NCI-H2029 treated with DMSO at 0.1 percent for 48 hours (cell line): ENCODE measurements at places on chromosomes 3 and 15.

DNA sequence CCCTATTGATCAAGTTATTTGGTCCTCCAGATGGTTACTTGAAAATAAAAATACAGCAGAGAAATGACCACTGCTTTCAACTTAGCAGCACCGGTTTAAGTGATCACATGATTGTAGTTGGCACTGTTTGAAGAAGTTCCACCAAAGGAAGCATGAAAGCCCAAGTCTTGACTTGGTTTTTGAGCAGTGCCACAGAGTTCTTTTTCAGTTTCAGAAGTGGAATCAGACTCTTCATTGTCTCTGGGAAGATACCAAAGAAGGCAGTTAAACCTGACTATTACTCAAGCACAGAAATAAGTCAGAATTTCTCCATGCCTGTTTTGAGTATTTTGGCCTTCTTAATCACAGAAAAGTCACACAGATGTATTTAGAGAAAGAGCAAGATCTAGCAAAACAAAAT is 66.7 kb downstream of the BBX start:
- DNase-seq, result no peak

DNA sequence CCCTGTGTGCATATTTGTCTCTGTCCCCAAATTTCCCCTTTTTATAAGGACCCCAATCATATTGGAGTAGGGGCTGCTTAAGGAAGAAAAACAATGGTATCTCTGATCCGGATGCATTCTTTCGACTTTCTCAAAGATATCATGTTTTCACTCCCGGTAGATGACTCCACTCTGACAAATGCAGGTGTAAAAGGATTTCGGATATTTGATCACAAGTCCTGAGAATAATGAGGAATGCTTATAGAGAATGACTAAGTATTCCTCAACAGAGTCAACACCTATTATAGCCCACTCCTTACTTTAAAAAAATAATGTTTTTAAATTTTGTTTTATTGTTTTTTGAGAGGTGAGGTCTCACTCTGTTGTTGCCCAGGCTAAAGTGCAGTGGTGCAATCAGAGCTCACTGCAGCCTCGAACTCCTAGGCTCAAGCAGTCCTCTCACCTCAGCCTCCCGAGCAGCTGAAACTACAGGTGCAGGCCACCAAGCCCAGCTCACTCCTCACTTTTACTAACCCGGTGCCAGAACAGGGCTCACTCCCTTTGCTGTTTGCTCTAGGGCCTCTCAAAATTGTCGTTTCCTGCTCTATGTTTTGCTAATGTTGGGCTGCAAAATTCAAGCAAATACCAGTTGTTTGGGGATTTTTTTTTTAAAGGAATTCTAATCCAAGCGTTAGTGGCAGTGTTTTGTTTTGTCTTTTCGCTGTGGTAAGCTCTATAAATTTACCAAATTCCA is 24.6 kb downstream of the COL8A1 start:
- no peak for DNase-seq

GRCh38 chr3:30082652-30083051 is 523.7 kb upstream of the TGFBR2 start:
- no peak for DNase-seq

DNA sequence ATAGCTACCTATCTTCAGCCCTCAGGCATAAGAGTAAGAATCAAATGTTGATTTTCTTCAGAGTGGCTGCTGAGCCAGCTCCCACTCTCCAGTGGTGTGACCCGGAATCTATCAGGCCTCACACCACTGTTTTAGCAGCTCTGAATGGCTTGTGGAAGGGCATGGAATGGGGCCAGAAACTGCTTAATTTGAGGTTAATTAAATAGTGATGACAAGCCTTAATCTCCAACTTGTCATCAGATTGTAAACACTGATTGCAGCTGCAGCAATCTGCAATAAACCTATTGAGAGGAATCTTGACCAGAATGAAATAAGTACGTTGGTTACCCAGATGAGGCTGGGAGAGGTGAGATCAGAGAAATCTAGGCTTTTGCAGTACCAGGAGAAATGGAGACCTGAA is 317.4 kb downstream of the FHIT start:
- no peak for DNase-seq

- DNase-seq, result no peak
These were observed 341.7 kb downstream of the CLSTN2 start for GRCh38 chr3:140276703-140277102.

DNA sequence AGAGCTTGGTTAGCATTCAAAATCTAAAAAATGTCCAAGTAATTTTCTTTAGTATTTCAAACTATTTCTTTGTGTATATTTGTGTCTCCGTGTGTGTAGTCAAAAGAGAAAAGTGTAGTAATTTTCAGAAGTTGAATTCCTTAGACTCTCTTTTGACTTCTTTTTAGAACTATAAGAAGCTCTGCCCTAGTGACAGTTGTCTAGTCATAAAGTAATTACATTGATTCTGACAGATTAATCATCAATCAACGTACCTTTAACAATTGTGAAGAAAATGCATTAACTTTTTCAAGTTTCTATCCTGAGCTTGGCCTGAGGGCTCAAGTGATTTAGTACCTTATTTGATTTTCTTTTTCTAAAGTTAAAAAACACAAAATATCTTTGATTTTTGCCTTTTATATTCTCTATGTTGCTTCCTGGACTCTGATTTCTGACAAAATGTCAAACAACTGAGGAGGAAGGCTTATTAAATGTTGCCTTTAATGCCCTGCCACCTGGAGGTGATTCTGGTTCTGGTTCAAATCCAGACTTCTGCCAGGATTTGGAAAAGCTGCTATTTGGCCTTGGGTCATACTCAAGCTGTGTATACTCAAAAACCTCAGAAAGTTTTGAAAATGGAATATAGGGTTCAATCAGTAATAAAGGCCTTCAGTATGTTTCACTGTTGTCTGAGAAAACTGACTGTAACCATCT is 653.6 kb downstream of the NSUN3 start:
- DNase-seq, result no peak

DNA sequence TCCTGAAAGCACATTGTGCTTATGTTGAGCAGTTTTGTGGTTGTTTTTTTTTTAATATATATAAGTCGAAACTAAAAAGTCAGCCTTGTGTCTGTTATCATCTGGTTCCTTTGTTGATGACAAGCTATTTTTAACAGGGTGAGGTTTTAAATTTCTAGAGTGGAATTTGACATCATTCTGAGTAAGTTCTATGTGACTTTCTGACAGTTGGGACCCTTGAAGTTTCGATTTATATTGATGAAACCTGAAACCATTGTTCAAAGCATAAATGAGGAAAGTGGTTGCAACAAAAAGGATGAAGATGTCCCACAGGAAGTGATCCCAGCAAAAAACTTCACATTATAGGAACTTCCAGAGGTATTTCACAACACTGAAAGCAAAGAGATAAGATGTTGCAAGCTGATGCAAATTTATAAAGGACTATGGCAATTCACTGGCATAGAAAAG is 94.0 kb downstream of the CYP19A1 start:
- DNase-seq, result no peak

DNA sequence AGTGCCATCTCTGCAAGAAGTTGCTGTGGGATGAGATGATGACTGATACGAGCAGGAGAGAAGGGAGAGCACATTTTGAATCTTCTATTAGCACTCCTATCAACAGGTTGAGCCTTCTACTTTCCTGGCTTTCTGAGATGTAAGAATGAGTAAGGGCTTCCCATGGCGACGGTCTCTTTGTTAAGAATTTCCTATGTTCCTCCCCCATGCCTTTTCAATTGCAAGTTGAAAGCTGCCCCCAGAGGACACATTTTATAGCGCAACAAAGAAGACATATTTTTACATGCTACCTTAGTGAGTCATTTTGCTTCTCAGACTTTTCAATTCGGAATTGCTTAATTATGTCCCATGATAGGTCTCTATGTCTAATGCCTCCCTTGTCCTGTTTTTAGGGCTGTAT is 71.3 kb upstream of the LRTM1 start:
- no peak for DNase-seq

DNA sequence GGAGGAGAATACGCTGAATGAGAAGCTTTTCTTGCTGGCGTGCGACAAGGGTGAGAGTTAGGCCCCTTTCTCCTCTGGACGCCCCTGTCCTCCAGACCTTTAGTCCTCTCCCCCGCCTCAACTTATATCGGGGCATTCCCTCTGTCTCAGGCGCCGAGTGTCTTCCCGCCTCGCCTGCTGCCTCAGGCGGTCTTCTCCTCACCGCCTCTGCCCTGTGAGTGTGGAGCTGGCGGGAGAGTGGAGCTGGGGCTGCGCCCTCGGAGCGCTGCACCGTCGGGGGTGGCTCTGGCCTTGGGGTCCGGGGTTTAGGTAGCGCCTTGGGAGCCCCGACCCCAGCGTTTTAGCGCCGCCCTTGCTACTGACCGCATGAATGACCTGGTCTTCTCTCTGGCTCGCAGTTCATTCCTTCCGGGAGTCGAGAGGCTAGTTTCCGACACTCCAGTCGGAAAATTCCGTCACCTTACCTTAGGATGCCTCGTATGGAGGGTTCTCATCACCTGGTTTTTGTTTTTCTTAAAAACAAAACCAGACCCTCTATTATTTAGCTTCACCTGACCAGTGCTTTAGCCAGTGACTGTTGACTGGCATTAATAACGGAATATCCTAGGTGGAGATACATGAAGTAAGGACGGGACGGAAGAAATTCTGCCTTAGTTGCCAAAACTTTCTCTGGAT is 985 bp downstream of the TRPC1 start:
- no peak for DNase-seq

DNA sequence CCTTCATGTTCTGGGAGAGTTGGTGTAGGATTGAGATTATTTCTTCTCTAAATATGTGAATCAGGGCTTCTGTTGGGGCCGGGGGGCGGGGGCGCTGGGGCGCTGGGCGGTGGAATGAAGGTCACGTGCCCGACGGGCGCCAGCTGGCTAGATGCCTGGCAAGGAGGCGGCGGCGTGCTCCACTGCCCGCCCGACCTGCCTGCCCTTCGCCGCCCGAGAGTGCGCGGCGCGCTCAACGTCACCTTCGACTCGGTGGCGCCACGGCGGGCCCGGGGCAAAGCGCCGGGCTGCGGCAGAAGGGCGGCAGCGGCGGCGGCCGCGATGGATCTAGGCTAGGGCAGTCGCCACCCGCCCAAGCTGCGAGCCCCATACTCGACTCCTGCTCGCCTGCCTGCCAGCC is 47.0 kb upstream of the LHFPL4 start:
- peak; percentile 52 for DNase-seq

GRCh38 chr3:152256851-152257562 is 11.7 kb upstream of the MBNL1 start:
- no peak for DNase-seq

DNA sequence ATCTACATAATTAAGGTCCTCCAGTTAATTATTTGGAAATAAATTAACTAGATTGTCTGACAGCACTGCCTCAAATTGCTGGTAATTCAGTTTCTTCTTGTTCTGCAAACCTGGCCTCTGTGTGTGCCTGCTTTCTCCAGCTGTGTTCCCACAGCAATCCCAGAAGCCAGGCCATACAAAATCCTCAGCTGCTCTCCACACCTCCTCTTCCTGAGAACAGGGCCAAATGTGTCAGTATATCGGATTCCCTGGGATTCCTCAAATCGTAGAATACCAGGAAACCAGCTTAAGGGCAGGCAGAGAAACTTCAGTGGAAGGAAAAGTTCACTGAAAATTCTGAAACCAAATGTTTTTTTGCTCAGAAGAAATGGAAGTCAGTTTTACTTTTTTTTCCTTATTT is 261.4 kb downstream of the ZMAT3 start:
- no peak for DNase-seq

GRCh38 chr15:99306694-99307338 is 55.5 kb downstream of the LRRC28 start:
- peak; percentile 48 for DNase-seq

DNA sequence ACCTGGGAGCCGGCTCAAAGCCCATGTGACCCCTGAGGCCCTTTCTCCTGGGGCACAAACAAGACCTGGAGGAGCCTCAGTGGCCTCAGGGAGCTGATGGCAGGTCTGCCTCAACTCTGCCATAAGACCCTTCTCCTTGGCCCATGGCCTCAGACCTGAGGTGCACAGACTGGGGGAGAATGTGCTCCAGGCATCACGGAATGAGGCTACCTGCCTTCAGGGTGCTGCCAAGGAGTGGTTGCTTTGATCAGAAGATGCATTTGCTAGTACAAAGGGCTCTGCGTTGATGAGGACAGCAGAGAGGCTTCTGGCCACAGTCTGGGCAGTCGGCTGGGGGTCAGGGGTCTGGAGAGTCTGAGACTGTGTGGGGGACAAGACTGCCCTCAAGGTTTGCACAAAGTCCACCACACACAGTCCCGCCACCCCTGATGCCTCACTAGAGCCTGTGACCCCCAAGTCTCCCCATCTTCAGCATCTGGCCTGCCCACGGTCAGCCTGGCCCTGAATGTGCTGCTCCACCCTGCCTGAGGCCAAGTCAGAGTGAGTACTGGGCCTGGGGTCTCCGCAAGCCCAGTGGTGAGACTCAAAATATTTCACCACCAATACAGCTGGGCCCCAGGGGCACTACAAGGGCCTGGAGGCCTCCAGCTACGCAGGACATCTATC is 26.6 kb downstream of the ALDH1L1 start:
- no peak for DNase-seq

- no peak for DNase-seq
These were observed 28.5 kb downstream of the PLSCR4 start for GRCh38 chr3:146222204-146223046.

GRCh38 chr3:143031327-143031726 is 30.0 kb downstream of the U2SURP start:
- no peak for DNase-seq

GRCh38 chr15:97875025-97875512 is 85.4 kb upstream of the ARRDC4 start:
- no peak for DNase-seq

- no peak for DNase-seq
These were observed 13.1 kb upstream of the CP start for GRCh38 chr3:149234671-149235245.

GRCh38 chr3:197874064-197874463 is 75.9 kb upstream of the RPL35A start:
- DNase-seq, result no peak

DNA sequence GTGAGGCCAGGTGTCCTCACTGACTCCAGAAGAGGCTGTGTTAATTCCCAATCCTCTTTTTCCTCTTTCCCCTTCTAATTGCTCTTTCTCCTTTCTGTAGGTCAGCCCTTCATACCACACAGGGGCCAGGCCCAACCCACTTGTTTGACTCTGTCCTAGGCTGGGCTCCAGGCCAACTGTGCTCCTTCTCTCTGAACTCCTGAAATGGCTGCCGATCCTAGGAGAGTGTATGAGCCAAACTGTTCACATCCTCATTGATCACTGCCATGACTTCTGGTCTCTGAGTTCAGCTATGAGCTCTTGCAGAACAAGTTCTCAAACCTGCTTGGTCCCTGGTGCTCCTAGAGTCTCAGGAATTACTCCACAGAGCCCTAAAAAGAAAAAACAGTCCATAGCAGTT is 145.1 kb downstream of the VGLL4 start:
- peak; percentile 96 for DNase-seq

GRCh38 chr15:81105545-81105944 is 28.5 kb upstream of the CFAP161 start:
- DNase-seq, result no peak
